ENCODE measurements at places on chromosomes 2 and 18. TPM values are rescaled to one million over a fixed set of nuclear protein-coding genes. Genes with fewer than 3 reads are reported as not detected.

Gene LHCGR
- total RNA-seq, result not detected

GRCh38 chr2:74646201-74646600 lies 1.9 kb downstream of the M1AP start:
- DNase-seq, result no peak

GRCh38 chr18:13374468-13375301 lies 156.1 kb downstream of the LDLRAD4 start:
- DNase-seq, result no peak

DNA sequence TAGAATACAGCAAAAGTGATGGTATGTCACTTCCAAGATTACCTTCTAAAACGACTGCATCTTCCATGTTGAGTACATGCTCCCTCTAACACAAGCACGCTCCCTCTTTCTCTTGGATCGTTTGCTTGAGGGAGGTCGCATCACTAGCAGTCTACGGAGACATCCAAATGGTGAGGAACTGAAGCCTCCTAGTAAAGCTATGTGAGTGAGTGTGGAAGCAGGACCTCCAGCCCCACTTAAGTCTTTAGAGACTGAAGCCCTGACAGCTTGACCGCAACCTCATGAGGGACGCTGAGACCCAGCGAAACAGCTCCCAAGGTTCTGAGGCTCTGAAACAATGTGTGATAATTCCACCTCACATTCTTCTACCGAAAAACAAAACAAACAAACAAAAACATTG lies 486.7 kb upstream of the GCFC2 start:
- DNase-seq, result no peak

Gene TCF7L1
- total RNA-seq, result 8.3 TPM

DNA sequence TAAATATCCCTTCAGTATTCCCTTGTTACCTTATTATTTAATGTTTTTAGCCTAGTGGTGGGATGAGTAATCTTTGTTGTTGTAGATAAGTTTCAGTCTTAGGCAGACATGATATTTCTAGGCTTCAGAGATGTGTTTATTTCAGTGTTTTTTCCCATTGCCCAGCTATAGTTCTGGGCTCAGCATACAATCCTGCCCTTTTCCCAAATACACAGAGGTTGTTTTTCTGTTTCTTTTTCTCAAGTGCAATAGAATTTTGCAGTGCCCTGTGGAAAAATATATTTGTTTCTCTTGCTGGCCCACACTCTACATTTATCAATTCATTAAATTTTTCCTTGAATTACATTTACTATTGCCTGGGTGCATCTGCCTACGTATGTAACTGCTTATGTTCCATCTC lies 321.8 kb downstream of the KCNJ3 start:
- DNase-seq, result no peak
